ENCODE measurements at places on chromosomes 5 and 9.

DNA sequence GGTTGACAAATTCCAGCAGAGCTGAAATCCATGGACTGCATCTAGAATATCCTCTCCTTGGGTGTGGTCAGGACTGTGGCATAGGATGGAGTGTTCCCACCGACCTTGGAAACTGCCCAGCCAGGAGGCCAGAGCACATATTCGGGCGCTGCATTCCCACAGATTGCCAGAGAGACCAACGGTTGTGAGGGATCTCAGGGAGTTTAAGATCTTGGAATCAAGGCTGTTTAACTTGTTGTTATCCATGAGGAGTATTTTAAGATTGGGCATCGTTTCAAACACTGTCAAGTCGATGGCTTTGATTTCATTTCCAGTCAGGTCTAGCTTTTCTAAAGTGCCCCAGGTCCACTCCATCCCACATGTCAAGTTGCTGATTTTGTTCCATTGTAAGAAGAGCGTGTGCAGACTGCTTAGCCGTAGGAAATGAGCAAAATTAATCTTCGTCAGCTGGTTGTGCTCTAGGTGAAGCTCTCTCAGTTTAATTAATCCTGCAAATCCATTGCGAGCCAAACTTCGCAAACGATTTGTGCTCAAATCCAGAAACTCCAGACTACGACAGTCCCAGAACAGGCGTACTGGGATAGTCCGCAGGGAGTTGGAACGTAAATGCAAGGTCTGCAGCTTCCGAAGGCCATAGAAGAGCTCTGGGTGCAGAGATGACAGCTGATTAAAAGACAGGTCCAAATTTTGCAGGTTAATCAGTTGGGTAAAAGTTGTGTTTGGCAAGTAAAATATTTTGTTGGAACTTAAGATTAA is 1.5 kb downstream of the LRRTM2 start:
- DNase-seq: no peak

- no peak for DNase-seq
Observed at GRCh38 chr5:79922626-79923025, 68.4 kb downstream of the MTX3 start.

DNA sequence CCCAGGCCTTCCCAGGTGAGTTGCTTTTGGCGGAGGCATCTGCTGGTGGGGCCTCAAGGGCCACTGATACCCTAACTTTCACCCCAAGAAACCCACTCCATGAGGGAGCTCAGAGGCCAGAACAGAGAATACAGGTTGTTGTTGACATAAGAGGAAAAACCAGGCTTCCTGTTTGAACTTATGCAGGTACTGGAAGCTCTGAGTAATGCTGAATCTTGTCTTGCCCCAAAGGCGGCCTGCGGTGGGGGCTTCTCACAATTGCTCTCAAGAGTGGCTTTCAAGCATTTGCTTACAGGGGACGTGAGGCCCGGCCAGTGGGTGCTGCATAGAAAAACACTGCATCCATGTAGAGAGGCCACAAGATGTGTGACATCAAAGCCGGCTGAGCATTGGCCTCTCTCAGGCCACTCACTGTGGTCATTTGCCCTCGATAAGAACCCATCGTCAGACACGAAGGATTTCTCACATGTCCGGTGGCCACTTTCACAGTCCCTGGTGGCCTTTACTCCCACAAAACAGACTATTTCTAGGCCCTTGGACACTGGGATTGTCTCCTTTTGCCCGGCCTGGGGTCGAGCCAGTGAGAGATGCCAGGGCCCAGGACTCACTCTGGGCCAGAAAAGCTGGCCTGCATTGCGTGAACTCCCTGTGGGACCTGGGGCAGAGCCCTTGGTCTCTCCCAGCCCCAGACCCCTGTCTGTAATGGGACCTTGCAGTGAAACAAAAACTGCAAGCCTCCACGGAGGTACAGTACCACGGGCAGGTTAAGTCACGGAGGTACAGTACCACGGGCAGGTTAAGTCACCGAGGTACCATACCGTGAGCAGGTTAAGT is 34.5 kb upstream of the TCF7 start:
- no peak for DNase-seq

DNA sequence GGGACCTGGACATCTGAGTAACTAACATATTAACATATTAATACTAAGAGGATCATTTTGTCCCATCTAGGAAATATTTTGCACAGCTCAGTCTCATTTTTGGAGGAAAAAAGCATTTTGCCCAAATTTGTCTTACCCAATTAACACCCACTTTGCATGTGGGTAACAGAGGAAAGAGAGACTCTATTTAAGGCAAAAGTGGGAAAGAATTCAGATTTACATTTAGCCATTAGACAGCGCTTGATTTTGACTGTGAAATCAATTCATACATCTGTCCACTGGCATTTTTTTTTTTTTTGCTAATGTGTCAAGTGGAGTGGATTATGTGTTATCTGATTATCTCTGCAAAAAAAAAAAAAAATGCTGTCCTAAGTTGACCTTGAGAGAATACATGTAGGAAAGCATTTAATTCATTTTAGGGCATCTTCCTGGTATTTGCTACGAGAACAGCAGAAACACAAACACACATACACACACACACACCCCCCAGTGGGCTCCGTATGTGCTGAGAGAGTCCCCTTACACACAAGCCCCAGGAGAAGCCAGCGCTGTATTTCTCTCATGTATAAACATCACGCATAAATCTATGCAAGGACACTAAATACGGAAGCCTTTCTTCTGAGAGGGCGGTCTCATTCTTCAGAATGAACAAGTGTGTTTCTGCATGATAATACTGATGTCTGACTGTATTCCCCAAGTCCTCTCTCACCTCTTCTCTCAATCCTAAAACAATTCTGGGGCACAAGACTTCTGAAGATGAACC is 202.0 kb upstream of the KLF9 start:
- DNase-seq: no peak

GRCh38 chr5:78288246-78288645 is 6.3 kb downstream of the AP3B1 start:
- no peak for DNase-seq

GRCh38 chr9:105425816-105426433 is 21.9 kb upstream of the FSD1L start:
- no peak for DNase-seq

DNA sequence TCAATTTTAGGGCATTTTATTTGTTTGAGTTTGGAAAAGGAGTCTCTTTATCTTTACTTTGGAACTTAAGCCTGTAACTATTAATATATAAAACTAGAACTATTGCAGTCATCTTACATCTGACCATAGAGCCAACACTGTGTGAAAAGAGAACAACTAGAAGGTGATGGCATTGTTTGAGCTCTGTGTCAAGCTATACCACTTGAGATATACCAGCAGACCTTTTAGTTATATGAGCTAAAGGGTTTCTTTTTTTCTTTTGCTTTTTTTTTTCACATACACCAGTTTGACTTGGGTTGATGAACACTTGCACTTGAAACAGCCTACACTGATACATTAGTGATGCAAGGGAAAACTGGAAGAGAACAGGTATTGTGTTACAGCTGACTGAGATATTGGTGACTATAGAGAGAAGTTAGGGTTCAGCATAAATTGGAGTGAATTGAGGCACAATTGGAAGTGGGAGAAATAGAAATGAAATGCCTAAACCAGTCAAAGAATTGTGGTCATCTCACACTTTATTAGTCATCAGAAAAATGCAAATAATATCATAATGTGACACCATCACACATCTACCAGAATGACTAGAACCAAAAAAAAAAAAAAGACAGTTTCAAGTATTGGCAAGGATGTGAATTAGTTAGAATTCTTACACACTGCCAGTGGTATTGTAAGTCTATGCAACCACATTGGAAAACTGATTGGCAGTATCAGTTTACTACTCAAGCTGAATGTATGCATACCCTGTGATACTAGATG is 60.9 kb downstream of the ADRB2 start:
- DNase-seq: no peak

DNA sequence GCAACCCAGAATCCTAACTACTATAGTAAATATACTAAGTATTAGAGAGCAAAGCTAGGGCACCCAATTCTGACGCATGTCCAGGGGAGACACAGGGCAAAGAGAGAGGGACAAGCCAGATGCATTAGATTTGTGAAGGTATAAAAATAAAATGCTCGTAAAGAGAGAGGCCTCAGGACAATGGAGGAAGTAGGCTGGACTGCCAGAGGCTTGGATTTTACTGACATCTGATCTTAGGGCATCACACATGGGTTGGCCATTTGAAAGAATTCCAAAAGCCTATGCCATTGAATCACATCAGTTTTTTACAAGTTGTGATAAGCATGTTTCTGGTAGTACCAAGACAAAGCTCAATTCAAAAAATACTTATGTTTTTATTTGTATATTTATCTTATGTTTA is 149.3 kb upstream of the MSX2 start:
- no peak for DNase-seq

- no peak for DNase-seq
Observed at GRCh38 chr5:113022661-113023060, 46.1 kb downstream of the DCP2 start.

- DNase-seq: peak; percentile 38
Observed at GRCh38 chr5:90940227-90940995, 381.8 kb downstream of the ADGRV1 start.

- DNase-seq: no peak
Observed at GRCh38 chr9:120212153-120212852, 367.7 kb downstream of the CDK5RAP2 start.

DNA sequence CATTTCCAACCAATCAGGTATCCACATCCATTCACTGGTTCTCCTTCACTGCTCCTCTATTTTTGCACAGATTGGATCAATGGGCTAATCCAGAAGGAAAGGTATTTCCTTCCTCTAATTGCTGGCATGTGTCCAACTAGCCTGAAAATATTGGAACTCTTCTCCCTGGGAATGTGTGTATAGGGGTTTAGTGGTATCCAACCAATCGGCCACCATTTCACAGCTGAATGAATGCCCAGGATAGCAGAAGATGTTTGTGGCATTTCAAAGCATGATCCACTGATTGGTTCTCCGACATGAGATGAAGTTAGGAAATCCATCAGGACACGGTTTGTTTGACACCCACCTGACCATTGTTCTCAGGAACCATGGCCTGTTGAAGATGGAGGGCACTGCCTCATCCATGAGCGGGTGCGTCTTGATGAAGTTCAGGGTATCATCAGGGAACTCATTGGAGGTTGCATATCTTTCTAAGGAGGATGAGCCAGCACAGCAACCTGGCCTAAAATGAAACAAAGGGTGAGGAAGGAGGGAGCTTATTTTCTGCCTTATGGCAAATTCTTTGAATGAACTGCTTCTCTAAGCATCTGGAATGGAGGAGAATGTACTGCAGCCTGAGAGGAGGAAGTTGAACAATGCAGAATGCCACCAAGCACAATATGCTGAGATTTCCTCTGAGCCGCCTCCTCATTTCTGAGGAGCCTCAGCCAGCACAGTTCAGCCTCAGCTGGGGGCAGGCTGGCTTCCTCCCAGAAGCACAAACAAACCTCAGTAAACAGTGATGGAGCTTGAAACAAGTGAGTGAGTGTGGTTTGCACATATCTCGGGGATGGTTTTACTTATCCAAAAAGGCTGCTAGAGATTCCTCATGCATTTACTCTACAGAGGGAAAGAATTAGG is 94.6 kb downstream of the SEMA6A start:
- DNase-seq: no peak

DNA sequence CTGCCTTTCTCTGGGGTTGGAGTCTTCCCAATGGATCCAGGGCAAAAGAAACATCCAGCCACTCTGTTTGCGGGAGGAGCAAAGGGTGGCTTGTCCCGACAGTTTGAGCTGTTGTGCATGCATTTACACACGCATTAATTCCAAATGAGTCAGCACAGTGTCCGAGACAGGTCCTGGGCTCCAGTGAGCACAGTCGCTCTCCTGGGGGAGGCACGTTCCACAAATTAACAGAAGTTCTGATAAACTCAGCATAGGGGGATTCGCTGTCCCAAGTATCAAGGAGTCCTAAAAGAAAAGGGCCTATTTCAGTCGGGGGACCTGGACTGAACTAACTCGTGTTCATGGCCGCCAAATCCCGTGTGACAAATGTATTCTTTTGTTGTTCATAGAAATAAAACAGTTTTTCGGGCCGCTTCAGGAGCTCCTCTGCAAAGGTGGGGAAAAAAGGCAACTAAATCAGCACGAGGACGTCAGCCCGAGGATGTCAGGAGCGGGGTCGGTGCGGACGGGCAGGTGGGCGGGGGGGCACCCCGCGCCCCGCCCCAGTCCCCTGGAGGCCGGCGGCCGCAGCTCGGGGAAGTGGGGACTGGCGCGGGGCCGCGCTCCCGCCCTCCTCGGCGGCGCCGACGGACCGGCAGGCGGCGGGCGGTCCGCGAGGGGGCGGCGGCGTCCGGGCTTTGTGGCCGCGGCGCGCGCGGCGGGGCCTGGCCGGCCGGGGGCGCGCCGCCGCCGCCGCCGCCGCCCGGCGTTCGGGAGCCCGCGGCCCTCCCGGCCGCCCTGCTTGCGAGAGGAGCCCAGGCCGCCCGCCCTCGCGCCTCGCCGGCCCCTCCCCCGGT is at the start of gene MSANTD3:
MSANTD3 (plus strand) TSS at position 614 of the 836 bp plus-strand sequence. CDS start 14,796 bp downstream, outside the sequence.
- peak; percentile 76 for DNase-seq

DNA sequence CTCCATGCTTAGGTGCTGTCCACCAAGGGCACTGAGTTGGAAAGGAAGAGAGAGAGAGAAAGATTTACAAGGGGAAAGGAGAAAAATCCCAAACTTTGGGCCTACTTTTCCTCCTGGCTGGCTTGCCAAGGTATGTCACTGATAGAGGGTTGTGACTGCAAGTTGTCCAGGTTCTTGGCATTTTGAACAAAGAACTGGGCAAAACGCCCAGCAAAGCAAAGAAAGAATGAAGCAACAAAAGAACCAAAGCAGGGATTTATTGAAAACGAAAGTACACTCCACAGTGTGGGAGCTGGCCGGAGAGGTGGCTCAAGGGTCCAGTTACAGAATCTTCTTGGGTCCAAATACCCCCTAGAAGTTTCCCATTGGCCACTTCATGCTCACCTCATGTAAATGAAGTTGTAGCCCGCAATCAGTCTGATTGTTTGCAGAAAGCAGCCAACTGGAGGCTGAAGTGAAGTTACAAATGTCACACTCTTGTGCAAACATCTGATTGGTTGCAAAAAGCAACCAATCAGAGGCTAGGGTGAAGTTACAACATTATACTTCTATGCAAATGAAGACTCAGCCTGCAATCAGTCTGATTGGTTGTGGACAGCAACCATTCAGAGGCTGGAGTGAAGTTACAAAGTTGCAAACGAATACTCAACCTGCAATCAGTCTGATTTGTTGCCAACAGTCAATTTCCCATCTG is 263.5 kb downstream of the YTHDC2 start:
- no peak for DNase-seq
